ENCODE measurements at places on chromosomes 5 and 9.

- peak; percentile 98 for DNase-seq
These were observed 998 bp upstream of the FGF18 start for GRCh38 chr5:171418316-171418981.

- no peak for DNase-seq
These were observed 138.1 kb downstream of the ARRDC3 start for GRCh38 chr5:91245074-91245452.

- DNase-seq: no peak
These were observed 58.1 kb downstream of the BASP1 start for GRCh38 chr5:17275289-17276158.

DNA sequence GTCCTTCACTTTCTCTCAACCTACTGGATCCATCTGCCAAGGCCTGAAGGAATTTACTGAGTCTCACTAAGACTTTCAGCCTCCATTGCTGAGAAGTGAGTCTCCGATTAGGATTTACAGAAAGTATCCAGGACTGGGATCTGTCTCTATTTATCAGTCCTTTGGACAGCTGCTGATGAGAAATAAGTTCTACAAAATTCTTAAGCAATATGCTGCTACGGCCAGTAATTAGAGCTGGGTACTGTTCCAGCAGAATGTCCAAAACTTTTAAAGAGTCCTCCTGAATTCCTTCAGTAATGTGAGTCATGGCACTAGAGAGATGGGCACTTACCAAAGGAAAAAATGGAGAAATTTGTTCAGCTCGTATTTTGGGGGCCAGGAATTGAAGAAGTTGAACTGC, 5.9 kb downstream of the TEX10 start:
- no peak for DNase-seq

GRCh38 chr9:9674461-9674860, 938.3 kb downstream of the PTPRD start:
- DNase-seq: no peak

GRCh38 chr5:41683181-41683580, 172.8 kb upstream of the PLCXD3 start:
- no peak for DNase-seq

- DNase-seq: no peak
These were observed 93.2 kb upstream of the PHYKPL start for GRCh38 chr5:178325679-178326373.

- DNase-seq: no peak
These were observed 207.3 kb downstream of the CD180 start for GRCh38 chr5:66989286-66989685.

DNA sequence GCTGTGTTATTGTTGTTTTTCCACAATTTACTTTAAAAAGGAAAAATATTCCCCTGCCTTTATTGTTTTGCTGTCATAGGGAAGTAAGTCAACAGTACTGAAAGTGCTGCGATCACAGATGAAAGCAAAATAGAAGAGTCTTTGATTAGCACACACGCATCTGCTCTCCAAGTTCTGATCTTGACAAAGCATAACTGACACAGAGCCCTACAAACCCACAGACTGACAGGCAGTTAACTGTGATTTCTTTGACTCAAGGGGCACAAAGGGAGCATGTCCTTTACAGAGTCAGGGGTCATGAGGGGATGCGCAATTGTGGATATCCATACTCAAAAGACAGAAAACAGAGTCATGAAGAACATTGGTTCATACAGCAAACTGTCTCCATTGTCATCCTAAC, 123.7 kb downstream of the SNCAIP start:
- no peak for DNase-seq

DNA sequence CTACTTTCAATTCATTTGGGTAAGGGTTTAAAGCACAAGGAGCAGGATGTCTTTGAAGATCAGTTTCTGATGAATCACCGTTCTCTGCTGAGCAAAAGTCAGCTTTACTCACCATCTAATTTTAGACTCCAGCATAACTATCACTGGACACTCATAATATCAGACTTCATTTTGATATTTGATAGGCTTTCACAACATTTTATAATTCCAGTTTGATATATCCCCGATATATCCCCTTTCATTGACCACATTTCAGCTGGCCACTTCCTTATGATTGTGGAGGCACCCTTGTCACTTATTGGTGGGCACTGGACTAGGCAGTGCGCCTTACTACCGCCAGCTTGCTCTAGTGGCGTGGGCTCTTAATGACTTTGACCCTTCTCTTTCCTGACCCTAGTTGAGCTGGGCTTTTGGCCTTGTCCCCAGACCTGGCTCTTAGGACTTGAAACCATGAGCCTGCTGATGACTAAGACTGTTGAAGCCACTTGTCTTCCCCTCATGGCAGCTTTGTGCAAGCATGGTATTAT, 46.8 kb downstream of the CYSTM1 start:
- no peak for DNase-seq

GRCh38 chr5:10661401-10661800, 97.5 kb downstream of the ANKRD33B start:
- DNase-seq: no peak

DNA sequence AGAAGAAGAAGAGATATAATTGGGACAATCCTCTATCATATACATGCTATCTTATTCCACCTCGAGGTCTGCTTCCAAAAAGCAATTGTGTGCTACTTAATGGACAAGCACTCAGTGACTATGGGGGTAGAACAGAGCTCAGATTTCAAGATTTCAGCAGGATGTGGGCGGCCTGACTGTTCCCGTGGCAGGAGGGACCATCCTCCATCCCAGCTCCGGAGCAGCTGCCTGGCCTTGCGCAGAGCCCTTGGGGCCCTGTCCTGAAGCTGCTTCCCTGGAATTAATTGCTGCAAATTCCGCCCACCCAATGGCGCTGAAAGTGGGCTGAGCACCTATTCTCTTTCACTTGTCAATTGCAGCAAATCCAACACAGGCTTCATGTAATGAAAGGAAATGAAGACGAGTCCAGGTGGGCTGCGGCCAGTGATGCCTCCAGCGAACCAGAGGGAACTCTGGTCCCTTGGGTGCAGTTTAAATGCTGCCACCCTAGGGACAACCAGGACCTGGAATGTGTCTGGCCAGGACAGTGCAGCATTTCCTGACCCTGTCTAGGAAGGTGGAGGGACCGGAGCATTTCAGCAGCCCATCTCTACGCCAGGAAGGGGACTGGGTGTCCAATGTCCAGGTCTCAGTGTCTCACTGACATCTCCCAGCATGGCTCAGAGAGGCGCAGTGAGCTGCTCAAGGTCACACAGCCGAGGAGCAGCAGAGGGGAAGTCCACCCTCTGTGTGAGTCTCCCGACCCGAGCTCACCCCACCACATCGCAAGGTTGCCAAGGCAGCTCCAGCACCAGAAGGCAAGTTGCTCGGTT, 50.5 kb upstream of the FCN1 start:
- DNase-seq: no peak

GRCh38 chr5:14383923-14384322, 197.7 kb upstream of the OTULINL start:
- DNase-seq: no peak

GRCh38 chr5:39198127-39198526, 21.2 kb downstream of the FYB1 start:
- DNase-seq: peak; percentile 35

DNA sequence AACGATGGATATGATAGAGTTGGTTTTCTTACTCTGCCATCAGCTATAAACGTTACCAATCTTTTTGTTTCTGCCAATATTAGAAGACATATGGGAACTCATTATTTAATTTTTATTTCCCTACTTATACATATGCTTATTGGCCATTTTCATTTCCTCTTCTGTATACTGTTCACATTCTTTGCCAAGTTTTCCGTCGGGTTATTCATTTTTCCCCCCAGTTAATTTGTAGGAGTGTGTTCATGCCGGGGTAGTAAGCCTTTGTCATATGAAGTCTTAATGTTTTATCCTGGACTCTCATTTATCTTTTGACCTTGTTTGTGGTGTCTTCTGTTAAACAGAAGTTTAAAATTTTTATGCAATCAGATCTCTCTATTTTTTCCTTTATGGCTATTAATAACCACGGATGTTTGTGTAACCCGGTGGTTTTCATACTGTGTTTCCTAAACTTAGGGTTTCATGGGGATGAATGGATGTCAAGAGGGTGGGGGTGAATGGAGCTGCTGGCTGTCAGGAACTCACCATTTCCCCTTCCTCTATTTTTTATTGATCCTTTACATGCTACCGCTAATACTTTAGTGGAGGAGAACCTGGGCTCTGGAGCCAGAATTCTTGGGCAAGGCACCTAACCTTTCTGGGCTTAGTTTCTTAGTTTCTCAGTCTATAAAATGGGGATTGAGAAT, 42.5 kb upstream of the PPARGC1B start:
- no peak for DNase-seq

DNA sequence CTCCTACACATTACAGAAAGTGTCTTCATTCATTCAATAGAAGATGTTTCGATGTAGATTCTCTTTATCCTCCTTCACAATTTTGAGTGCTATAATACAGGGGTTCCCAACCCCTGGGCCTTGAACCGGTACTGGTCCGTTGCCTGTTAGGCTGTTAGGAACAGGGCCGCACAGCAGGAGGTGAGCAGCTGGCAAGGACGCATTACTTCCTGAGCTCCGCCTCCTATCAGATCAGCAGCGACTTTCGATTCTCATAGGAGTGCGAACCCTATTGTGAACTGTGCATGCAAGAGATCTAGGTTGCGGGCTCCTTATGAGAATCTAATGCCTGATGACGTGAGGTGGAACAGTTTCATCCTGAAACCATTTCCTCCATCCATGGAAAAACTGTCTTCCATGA, 153.0 kb upstream of the SMC2 start:
- no peak for DNase-seq

GRCh38 chr5:142455856-142456255, 131.0 kb upstream of the SPRY4 start:
- DNase-seq: no peak

DNA sequence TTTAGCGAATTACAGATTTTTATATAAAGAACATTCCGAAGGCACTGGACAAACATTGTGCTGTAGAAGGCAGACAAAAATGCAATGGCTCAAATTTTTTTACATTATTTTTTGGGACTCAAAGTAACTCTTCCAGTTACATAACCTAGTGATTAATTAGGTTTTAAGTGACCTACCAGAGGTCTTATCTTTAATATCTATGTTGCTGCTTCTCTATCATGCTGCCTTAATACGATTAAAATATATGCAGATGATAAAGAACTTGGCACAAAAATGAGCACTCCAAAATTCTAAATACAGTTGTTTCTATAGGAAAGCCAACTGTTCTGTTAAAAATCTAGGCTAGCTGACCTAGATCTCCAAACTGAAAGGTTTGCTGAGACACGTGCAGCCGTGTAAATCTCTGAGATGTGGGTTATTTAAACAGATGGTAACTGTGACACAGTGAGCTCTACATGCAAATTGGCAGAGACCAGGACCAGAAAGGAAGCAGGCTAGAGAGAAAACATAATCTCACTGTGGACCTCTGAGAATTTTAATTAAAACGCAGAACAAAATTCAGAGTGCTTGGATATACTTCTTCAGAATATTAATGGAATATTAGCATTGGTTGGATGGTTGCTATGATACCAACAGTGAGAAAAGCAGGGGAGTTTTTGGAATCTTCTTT, 56.2 kb downstream of the CAMK4 start:
- no peak for DNase-seq

DNA sequence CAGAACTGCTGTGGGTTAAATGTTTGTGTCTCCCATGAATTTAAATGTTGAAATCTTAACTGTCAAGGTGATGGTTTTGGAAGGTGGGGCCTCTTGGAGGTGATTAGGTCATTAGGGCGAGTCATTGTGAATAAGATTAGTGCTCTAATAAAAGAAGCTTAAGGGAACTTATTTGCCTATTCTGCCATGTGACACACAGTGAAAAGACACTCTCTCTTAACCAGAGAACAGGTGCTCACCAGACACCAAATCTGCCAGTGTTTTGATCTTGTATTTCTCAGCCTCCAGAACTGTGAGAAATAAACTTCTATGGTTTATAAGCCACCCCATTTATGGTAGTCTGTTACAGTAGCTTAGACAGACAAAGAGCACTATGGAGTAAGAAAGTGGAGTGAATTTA, 117.9 kb upstream of the SV2C start:
- no peak for DNase-seq

- DNase-seq: no peak
These were observed 208.7 kb upstream of the RASEF start for GRCh38 chr9:83271665-83272071.

Data from HuH-7.5 (cell line).